Stimulated activated CD4-positive, alpha-beta T cell treated with anti-CD3 and anti-CD28 coated beads, TNF-alpha, amount 100 ng/mL, for 48 hours (primary cell): ENCODE measurements at places on chromosomes 4 and X.

- DNase-seq, result no peak
Measured at GRCh38 chr4:82865592-82865991, 25.4 kb downstream of the SEC31A start.

- no peak for DNase-seq
Measured at GRCh38 chrX:11347300-11347699, 54.1 kb downstream of the AMELX start.

- no peak for DNase-seq
Measured at GRCh38 chrX:18034945-18035344, 173.8 kb upstream of the RAI2 start.

DNA sequence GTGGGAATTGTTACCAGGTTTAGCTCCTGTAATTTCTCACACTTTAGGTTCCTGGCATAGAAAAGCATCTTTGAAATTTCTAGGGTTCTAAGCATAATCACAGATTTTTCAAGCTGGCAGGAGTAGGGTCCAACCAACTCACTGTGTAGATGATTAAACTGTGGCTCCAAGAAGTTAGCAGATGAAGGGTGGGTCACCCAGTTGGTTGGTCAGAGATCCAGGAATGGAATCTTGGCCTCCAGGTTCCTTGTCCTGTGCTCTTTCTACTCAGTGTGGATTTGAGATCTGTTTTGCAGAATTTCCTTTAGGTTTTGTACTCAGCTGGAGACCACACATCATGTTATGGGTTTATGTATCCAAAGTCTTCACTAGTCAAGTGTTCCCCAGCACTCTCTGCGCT lies 90.3 kb upstream of the MAML3 start:
- DNase-seq, result no peak

DNA sequence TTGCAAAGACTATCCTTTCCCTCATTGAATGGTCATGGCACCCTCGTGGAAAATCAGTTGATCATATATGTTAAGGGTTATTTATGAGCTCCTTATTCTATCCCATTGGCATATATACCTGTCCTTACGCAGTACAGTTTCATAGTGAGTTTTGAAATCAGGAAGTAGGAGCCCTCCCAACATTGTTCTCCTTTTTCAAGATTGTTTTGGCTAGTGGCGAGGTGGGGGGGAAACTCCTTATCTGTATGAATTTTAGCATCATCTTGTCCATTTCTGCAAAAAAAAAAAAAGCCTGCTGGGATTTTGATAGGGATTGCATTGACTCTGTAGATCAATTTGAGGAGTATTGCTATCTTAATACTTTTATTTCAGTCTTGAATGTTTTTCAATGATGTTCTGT lies 2.5 kb upstream of the USP9X start:
- no peak for DNase-seq

DNA sequence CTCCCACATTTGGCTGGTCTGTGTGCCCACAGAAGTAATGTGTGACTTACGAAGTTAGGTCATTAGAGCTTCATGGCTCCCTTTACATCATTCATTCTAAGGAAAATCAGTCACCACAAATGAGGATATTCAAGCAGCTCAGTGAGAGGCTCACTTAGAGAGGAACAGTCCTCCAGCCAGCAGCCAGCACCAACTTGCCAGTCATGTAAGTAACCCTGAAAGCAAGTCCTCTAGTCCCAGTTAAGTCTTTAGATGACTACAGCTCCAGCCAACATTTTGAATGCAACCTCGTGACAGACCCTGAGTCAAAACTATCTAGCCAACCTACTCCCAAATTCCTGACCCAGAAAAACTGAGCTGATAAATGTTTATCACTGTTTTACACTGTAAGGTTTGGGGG lies 71.3 kb downstream of the LRBA start:
- DNase-seq, result no peak

GRCh38 chr4:159420162-159421057 lies 317.5 kb downstream of the RAPGEF2 start:
- DNase-seq, result no peak

DNA sequence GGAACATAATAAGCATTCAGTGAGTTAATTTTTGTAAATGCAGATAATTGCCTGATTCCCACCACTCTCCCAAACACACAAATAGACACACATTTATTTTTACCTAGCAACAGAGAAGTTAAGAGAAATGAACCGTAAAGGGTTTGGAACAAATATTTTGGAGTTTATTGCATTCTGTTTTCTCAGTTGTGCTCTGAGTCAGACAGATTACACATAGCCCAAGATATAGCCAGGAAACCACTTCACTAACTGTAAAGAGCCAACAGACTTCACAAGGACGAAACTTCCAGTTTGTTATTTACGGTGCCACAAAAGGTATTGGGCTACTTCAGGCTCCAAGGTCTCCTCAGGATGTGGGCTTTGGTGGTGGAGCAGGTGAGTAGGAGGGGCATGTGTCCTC lies 217.0 kb downstream of the BMPR1B start:
- DNase-seq, result no peak

DNA sequence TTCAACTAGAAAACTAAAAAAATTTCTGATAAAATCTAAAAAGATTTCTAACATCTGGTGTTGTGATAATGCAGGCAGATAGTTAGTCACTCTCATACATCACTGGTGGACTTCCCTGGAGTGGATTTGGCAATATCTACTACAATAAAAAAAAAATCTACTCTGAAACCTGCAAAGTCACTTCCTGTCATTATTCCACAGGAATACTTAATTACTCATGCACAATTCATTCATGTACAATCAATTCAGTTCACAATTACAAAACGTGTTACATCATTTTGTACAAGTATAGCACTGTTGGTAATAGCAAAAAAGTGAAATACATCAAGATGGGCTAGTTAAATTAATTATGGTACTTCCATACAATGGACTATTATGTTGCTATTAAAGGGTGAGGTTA lies 16.5 kb upstream of the RHOH start:
- DNase-seq, result no peak

GRCh38 chr4:121155893-121156292 lies 8.2 kb downstream of the TNIP3 start:
- no peak for DNase-seq

DNA sequence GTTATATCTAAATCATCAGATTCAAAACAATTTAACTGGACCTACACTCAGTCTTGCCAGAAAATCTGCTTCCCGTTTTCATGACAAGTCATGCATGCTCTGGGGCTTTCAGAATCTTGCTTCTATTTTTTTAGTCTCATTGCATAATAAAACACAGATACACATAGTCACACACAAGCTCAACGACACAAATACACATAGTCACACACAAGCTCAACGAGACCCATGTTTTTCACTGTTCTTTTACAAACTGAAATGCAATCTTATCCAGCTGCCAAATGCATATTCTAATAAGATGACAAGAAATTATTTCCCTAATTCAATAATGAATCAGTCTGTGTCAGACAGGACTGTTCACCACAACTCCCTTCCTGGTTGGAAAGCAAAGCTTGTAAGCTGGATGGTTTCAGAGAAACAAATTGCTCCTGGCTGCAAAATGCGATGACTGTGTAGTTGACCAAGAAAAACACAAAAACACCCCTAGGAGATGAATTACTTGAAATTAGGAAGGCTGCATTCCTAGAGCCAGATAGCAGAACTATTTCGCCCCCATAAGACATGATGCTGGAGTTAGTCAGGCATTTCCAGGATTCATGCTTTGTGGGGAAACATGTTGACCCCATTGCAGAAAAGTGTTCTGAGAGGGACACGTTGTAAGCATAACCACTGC lies 208.7 kb downstream of the CHIC2 start:
- no peak for DNase-seq
